ENCODE measurements at places on chromosomes 1 and 21.

GRCh38 chr1:155241069-155241679, 14.1 kb downstream of the ENTREP3 start:
- DNase-seq, result peak; percentile 78

GRCh38 chr1:240190881-240191401, 99.3 kb downstream of the FMN2 start:
- DNase-seq, result no peak

- DNase-seq, result peak; percentile 74
Observed at GRCh38 chr1:47984175-47984789, 12.9 kb downstream of the TRABD2B start.

GRCh38 chr1:82704966-82705365, 904.2 kb downstream of the ADGRL2 start:
- DNase-seq, result no peak

GRCh38 chr1:238672262-238672661, 714.1 kb upstream of the CHRM3 start:
- no peak for DNase-seq

DNA sequence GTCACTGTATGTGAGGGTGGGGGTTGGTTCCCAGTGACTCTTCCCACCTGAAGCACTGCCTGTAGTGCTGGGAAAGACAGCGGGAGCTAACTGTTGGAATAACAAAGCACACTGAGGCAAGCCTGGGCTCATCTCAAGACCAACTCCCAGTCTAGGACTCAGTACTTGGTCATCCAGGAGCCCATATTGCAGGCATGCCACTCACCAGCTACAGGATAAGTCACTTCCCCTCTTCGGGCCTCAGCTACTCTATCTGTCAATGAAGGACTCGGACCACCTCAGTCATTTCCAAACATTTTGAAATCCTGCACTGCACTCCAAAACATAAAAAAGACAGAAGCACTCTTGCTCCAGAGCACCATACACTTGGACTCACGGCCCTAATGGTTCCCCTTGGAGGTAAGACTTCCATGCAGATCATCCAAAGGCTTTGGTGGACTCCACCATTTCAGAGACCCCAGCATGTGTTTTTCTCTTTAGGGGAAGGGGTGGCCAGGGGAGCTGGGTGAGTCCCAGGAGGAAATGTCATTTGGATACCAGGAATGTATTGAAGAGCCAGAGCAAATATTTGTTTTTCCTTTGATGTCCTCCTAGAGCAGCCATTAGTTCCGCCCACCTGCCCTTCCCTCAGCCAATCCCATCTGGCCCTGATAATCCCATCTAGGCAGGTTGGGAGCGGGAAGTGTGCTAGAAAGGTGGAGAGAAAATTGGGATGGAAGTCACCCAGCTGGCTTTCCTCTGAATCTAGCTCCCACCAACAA, 3.1 kb downstream of the NUAK2 start:
- no peak for DNase-seq

GRCh38 chr1:57061369-57061768, 95.6 kb upstream of the C8B start:
- no peak for DNase-seq

GRCh38 chr1:71463144-71463543, 382.3 kb upstream of the ZRANB2 start:
- DNase-seq, result no peak

- peak; percentile 48 for DNase-seq
Observed at GRCh38 chr1:185045814-185046492, 595 bp downstream of the RNF2 start.

- DNase-seq, result no peak
Observed at GRCh38 chr1:39808784-39809517, 20.3 kb upstream of the BMP8B start.

DNA sequence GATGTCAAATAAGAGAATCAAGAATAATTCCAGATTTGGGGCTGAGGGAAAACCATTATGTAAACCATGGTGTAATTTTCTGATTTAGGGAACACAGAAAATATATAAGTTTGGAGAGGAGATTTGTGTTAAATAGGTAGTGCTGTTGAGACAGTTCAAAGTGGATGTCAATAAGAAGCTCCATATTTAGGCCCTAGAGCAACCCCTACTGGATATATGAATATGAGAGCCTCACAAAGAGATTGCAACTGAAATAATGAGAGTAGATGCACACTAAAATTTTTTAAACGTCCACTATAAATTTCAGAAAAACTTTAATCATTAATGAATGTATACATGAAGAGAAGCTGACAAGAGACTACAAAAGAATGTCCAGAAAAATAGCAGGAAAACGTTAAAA, 1447.8 kb upstream of the PRMT6 start:
- DNase-seq, result no peak

GRCh38 chr1:19272064-19272463, 16.5 kb downstream of the AKR7A3 start:
- no peak for DNase-seq

- DNase-seq, result no peak
Observed at GRCh38 chr1:43980255-43981134, 1.5 kb downstream of the B4GALT2 start.

DNA sequence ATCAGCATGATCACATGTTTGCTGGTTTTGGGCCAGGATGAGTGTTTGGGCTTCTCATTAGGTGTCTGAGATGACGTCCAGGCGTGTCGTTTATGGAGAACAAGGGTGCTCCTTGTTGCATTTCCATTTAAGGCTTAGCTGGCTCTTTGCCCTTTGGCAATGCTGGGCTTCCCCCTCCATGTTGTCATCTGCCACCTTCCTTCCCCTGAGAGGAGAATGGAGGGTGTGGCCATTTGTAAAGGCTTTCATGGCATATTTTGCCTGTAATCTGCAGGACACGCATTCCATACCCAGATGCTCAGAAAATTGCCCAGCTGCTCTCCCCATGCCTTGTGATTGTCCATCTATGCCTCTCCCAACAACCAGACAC, 27.7 kb downstream of the PKP1 start:
- no peak for DNase-seq

DNA sequence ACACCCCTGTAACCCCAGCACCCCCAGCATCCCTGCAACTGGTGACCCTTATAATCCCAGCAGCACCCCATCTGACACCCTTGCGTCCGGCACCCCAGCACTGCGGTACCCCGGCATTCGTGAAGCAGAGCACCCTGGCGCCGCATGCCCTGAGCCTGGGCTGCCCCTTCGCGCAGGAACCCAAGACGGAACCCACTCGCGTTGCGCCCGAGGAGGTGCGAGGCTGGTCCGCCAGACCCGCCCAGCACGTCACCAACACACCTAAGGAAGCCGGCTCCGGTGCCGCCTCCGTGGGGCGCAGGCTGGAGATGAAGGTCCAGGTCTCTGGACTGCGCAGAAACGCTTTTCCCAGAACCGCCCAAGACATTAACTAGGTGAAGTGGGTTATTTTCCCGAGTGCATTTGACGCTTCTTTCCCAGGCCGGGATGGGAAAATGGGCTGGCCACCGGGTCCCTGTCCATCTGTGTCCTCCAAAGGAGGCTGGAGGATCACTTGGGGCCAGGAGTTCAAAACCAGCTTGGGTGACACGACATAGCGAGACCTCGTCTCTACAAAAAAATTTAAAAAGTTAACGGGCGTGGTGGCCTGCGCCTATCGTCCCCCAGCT, 15.9 kb upstream of the RNF187 start:
- no peak for DNase-seq

- no peak for DNase-seq
Observed at GRCh38 chr21:20106368-20106767, 891.8 kb upstream of the NCAM2 start.

GRCh38 chr1:29502911-29503840, 266.9 kb downstream of the PTPRU start:
- DNase-seq, result peak; percentile 24

DNA sequence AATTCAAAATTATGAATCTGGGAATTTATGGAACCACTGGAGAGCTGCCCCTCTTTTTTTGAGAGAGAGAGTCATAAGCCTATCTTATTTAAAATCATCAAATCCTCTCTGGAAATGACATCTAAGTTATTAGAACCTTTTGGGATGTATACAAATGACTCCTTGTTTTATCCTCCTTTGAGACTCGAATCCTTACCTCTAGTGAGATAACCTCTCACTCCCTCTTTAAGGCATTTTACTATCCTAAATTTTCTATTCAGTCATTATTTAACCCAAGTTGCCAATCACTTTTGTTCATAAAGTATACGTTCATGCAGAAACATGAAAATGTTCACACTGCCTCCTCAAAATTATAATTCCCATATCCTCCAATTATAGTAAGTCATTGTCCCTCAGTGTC, 313.6 kb upstream of the C1orf87 start:
- no peak for DNase-seq

DNA sequence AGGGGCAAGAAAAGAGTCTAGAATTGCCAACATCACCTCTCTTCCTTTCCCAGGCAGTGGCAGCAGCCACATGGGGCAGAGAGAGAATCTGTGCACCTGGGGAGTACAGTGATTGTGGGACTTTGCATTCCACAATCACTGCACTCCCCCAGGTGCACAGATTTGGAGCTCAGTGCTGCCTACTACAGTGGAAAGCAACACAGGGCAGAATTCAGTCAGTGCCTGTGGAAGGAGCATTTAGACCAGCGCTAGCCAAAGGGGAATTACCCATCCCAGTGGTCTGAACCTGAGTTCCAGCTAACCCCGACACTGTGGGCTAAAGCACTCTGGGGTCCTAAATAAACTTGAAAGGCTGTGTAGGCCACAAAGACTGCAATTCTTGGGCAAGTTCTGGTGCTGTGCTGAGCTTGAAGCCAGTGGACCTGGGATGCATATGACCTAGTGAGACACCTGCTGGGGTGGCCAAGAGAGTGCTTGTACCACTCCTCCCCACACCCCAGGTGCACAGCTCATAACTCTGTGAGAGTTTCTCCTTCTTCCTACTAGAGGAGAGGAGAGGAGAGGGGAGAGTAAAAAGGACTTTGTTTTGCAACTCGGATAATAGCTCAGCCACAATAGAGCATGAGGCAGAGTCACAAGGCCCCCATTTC, 50.3 kb downstream of the NUP210L start:
- DNase-seq, result peak; percentile 51

GRCh38 chr21:41868062-41868710, 11.0 kb downstream of the PRDM15 start:
- no peak for DNase-seq

GRCh38 chr21:31298618-31299269, 45.3 kb downstream of the TIAM1 start:
- DNase-seq, result no peak

Measured in H9 (cell line).